ENCODE measurements at places on chromosomes 16 and 17.
A peak's percentile ranks its signal among the peaks of the same experiment; 100 is the strongest.

- DNase-seq: no peak
Measured at GRCh38 chr16:26497896-26498295, 568.8 kb upstream of the C16orf82 start.

DNA sequence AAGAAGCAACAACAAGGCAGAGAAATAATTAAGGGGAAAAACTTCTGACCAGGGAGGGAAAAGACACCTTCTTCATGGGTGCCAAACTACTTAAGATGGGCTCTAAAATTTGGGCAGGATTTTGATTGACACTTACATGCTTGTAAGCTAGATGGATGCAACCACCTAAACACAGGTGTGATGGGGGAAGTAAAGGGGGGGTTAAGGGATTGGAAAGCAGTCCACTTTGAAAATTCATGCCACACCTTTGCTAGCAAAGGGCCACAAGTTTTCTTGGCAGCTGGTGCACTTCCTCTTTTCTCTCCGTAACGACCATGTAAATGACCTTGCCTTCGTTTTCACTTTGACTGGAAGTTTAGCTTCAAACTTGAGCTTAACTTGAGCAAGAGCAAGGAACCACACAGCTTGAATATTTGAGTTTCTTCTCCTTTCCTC lies 14.3 kb upstream of the PRKAR1A start:
- DNase-seq: no peak

DNA sequence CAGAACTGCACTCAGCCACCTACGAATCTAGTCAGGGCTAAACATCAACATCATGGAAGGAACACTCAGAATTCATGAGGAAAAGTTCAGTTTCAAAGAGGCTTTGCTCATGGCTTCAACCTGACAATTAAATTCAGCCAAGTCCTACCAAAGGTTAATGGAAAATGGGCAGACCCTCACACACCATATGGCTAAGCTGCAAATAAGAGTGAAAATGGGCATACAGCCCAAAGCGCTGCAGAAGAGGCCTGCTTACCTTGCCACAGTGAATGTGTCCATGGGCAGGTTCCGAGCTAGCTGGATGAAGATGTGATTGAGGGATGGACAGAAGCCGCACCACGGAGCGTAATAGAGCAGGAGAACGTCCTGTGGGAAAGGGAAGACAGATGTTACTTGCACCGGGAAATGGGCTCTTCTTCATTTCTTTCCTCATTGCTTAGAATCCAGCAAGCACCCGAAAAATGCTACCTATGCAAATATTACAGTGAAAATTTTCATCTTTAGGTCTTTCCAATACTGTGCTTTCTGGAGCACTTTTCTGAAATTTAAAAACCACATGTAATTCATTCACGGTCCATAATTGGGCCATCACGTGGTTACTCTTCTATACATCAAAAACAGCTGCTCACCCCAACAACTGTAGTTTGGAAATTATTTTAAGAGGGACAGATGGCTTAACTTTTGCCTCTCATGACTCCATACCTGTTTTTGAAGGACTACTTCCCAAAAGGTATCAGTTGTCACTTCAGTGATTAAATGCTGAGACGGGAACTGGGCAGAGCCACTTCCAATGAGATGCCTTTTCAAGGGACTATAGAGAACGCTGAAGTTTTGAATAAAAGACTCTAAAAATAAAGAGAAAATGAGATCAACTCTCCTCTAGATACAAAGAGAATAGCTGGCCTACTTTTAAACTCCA lies 19.6 kb downstream of the SNN start:
- DNase-seq: no peak

GRCh38 chr17:40303708-40304551 lies 5.0 kb upstream of the RARA start:
- no peak for DNase-seq

GRCh38 chr17:39757931-39758873 lies 20.5 kb downstream of the GRB7 start:
- DNase-seq: no peak

DNA sequence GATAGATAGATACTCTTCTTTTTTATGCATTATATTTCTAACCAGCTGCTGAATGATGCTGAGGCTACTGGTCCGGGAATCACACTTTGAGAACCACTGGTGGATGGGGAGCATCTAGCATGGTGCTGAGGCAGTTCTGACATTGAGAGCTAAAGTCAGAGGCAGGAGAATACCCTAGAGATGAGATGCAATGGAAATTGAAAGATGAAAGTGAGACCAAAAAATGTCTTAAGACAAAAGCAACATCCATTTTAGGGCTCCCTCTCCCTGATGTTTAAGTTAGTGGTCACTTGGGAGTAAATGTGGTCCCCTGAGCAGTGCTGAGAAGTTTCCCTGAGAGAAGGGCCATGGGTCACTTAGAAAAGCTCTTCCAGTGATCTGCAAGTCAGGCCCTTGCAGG lies 6.8 kb downstream of the PCTP start:
- DNase-seq: no peak

- no peak for DNase-seq
Measured at GRCh38 chr17:29195465-29196081, 15.4 kb upstream of the MYO18A start.

GRCh38 chr17:79043931-79044320 lies 20.0 kb downstream of the C1QTNF1 start:
- DNase-seq: no peak

GRCh38 chr16:88315543-88316105 lies 67.1 kb upstream of the ZNF469 start:
- peak; percentile 99 for DNase-seq

DNA sequence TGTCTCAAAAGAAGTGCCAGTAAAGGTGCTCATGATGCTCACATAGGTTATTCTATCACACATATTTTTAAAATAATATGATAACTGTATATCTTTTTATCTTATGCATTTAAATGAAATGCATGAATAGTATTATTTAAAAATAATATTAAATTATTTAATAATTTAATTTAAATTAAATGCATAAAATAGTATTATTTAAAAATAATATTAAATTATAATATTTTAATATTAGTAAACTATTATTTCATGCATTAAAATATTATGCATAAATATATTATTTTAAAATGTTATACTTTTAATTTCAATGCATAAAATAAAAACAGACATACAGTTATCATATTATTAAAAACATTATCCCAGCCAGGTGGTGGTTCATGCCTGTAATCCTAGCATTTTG lies 33.4 kb downstream of the TMC7 start:
- DNase-seq: no peak

GRCh38 chr16:29710227-29711219 lies 31.5 kb downstream of the QPRT start:
- DNase-seq: no peak

- DNase-seq: no peak
Measured at GRCh38 chr16:84914273-84914672, 94.5 kb downstream of the CRISPLD2 start.

DNA sequence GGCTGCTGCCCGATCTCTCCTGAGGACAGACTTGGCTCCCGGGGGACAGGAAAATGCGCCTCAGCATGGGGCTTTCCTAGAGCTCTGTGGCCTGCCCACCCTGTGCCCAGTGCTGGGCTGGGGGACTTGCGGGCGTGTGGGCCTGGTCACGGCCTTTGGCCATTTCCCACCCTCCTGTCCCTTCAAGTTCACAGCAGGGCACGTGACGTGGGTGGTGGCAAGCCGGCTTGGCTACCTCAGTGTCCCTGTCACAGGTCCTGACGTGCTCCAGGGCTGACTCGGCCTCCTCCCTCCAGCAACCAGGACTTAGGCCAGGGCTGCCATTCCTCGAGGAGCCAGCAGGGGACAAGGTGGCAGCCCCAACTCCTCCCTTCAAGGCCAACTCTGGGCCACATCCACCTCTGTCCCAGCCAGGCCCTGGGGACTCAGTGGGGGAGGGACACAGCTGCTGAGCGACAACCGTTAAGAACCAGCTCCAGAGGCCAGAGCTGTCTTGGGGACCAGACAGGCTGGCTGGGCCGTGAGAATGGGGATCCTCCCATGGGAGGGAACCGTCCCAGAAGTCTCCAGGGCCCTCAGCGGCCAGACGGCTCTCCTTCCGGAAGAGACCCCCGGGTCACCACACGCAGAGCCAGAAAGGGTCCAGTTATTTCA lies 981 bp upstream of the UNC13D start:
- DNase-seq: peak; percentile 49
